ENCODE measurements at places on chromosomes 7 and 10.

GRCh38 chr10:131662851-131663250, 238.0 kb upstream of the PPP2R2D start:
- DNase-seq, result no peak

DNA sequence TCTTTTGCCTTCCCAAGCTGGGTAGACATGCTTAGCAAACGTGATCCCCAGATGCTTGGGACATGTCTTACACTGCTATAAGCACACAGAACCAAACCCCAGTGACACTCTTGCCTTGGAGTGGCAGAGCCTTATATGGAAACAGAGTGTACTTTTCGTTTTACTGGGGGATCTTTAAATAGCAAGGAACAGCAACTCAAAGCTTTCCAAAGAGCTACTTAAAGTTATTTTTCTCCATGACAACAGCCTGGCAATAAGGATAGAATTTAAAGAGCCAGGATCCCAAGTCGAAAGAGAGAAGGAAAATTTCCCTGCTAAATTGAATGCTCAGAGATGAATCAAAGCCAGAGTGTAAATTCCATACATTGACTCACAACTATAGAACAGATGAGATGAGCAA, 67.8 kb downstream of the ZNF365 start:
- no peak for DNase-seq

DNA sequence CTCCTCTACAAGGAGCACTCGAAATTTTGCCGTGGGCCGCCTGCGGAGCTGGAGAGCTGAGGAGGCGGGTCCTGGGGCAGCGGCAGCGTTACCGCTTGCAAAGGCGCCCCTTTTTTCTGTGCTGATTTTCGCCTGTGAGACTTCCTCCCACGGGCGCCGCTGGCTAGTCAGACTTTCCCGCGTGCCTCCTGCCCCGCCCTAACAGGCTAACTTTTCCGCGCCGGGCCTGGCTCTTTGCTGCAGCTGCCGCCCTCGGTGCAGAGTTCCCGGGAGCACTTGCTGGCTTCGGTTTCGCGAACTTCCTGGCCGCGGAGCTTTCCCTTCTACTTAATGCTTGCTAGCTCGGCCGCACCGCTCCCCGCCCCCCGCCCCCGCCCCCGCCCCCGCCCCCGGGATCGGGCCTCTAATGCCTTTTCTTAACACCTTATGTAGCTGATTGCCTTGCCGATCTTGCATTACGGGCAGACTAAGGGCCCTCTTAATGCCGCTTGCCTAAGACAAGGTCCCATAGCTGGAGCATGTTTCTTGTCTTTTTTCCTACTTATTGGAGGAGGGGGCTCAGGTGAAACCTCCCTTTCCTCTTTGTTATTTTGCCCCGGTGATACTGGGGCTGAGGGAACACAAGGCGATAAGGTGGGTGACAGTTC, 37.9 kb upstream of the RASGEF1A start:
- DNase-seq, result peak; percentile 53

DNA sequence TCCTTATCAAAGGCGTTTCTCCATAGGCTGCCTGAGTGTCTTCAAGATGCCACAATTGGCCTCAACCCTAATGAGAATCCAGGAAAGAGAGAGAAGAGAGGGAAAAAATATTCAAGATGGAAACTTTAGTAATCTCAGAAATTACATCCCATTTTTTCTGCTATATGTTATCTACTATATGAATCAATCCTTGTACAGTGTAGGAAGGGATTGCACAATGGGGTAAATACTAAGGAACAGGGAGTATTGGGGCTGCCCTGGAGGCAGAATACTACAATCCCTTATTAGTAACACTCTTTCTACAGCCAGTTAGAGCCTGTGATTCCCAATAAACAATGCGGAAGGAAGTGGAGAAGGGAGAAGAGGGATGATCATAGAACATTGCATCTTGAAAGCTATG, 27.9 kb downstream of the TFPI2 start:
- no peak for DNase-seq

DNA sequence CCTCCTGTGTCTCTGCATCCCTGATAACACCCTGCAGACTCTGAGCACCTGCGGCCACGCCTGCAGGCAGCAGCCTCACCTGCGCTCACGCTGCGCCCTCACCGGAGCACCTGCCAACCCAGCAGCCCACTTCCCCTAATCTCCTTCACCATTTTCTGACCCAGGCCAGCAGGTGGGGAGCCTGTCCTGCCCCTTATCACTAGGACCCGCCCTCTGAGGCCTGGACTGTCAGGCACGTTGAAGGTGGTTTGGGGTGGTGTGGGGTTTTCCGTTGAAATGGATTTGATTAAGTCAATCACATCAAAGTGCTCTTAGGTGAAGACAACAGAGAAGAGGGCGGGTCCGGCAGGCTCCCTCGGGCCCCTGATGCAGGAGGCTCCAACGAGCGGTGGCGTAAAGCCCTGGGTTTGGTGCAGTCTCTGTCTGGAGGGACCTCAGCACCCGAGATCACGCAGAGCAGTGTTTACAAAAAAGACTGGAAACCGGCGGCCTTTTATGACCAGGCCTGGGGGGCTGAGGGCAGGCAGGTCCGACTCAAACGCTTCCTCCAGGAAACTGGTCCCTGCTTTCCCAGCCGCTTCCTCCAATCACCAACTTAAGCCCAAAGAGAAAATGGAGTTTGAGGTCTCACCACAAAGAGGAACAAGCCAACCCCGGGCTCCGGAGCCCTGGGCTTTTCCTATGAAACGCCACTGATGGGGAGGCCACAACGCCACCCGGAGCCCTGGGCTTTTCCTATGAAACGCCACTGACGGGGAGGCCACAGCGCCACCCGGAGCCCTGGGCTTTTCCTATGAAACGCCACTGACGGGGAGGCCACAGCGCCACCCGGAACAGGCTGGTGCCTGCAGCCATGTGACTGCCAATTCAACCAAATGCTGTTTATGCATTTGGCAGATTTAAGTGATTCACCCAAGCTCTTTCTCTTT, 45.5 kb downstream of the DPYSL4 start:
- DNase-seq, result peak; percentile 48

GRCh38 chr10:32366111-32366510, 19.2 kb upstream of the EPC1 start:
- no peak for DNase-seq

GRCh38 chr10:133087045-133087678, 562 bp upstream of the ADGRA1 start:
- DNase-seq, result no peak

DNA sequence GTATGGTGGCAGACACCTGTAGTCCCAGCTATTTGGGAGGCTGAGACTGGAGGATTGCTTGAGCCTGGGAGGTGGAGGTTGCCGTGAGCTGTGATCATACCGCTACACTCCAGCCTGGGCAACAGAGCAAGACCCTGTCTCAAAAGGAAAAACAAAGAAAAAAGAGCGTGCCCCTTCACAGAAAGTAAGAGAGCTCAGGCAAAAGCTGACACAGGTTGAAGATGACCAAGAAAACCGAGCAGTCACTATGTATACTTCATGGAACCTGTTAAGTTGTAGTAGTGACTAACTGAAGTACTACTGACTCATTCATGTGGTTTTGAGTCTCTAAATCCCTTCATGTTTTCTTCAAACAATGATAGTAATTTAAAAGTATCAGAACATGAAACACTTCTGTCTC, 1.2 kb upstream of the PRRT4 start:
- DNase-seq, result no peak

DNA sequence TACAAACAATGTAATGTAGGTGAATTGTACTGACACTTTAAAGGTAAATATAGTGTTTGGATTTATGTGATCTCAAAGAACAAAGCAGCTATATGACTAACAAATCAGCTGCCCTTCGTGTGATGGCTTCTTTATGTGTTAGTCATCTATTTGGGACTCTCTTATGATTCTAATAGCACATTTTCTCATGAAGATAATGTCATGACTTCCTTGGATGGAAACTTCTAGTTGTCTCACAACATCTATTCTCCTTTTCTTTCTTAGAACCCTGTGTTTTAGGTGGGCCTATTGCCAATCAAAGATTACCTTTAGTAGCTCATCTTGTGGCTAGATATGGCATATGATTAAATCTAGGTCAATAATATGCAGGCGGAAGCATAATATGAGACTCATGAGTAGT, 45.0 kb downstream of the TMEM106B start:
- DNase-seq, result no peak

DNA sequence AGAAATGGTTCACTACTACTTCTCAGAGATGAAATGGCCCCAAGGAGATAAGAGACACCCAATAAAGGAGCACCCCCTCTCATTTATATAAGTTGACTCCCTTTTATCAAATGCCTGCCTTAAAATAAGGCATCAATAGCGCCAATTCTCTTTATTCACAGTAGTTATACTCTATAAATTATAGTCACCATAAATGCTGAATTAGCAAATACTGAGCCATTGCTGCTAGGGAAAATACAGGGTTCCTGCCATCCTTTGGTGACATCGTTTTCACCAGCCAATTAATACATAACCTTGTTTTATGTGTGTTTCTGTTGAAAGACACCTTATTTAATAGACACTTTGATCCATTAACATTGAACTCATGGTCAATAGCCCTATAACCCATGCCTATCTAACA, 28.6 kb downstream of the DCLRE1C start:
- DNase-seq, result no peak

DNA sequence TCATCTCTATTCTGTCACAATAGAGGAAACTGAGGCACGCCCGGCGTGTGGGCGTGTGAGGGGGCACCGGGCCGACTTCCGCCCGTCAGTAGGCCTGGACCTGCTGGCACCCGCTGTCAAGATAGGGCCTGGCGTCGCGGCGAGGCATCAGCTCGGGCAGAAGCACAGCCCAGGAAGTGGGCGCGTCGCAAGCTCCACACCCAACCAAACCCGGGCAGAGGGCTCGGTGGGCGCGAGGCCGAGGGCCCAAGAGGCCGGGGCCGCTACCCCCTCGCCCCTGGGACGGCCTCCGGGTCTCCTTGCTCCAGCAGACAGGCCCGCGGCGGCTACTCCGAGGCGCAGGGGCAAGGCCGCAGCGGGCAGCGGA, 91.2 kb downstream of the SPAG6 start:
- no peak for DNase-seq

- DNase-seq, result no peak
Measured at GRCh38 chr10:86360657-86361056, 5.9 kb downstream of the GRID1 start.

DNA sequence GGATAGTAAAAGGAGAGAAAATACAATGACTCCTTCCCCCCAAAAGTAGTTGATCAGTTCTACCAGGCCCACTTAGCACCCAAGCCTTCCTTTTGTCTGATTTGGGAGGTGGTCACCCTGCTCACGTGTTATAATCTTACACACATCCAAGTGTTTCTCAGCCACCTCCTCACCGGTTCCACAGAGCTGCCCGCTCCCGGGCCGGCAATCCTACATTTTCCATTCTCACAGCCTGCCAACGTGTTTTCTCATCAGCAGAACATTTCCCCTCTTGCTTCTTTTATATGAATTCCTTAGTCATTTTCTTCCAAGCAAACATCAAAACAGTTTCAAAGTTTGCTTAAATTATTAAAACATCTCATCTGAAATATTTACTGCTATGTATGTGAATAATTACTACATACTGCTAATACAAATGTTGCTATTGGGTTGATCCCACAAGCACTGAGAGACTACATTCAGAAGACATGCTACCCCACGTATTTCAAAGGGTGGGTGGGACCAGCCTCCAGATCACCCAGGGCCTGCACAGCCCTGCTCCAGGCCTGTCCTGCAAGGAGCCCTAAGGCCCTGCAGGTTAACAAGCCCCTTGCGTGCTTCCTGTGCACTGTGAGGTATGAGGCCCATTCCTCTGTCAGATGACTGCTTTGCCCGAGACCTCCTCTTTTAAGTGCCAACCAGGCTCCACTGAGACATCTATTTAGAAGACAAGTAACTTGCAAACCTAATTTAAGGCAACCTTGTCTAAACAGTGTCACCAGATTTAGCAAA, 75.3 kb downstream of the GRB10 start:
- no peak for DNase-seq

DNA sequence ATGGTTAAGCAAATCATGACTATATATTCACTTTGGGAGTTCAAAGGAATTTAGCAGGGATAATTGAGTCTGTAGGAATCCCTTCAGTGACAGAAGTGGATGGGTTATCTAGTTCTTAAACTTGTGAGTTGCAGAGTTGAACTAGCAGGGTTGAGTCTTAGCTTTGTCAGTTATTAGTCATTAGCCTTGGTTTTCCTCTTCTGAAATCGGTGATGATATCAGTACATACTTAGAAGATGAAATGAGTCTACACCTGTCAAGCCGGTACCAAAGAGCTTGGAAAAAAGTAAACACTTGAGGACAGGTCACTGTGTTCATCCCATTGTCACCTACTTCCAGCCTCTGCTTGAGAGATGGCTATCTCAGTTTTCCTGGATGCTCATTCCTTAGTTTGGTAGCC, 73.5 kb downstream of the BUB3 start:
- no peak for DNase-seq

GRCh38 chr10:71735709-71736569, 16.4 kb upstream of the C10orf105 start:
- no peak for DNase-seq

DNA sequence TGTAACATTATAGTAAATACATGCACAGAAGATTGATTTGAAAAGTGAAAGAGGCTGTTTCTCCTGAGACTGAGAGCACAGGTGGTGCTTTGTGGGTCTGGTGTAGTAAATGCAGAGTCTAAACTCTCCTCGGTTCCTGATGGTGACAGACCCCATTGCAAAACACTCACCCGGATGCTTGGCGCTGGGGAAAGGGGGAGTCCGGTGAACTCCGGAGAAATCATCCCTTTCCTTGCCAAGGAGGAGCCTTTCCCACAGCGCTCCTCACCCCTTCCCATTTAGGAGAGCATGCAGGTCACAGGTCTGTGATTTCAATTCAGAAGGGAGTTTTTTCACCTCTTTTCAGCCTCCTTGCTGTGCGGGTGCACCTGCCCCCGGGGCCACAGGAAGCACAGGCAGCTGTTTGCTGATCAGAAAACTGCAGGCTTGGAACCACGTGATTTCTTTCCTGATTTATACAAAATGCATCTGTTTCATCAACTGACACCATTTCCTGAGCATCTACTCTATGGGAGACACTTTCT, 75.6 kb upstream of the LYZL2 start:
- DNase-seq, result no peak

DNA sequence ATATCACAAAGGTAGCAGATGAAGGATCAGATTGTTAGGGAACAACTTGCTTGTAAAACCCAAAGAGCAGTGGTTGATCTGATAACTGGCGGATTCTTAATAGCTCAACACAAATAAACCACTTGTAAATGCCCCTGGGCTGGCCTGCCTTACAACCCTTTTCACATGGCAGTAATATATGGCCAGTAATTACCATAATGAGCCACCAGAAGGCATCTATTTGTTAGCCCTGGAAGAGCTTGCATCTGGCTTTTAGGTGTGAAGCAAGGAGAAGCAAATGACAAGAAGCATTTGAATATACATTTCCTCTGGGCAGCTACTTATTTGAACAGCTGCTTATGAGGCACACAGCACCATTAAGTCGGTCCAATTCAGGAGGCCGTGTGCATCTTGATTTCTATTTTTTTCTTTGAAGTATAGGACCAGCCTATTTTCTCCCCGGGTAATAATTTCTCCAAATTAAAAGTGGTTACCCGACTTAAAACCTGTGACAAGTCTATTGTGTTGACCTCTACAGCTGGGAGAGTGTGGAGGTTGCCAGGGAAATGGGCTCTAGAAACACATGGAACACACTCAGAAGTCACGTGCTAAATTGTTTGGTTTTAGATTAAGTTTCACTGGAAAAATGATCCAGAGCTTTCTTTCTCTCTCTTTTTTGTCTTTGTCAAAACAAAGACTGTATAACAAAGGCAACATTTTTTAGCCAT, 113.4 kb downstream of the SEM1 start:
- DNase-seq, result no peak
